Hematopoietic multipotent progenitor cell (in vitro differentiated cells): ENCODE measurements at places on chromosomes 4 and X. TPM values are rescaled to one million over a fixed set of nuclear protein-coding genes. Genes with fewer than 3 reads are reported as not detected.
A peak's percentile ranks its signal among the peaks of the same experiment; 100 is the strongest.

GRCh38 chrX:17519358-17519757, 144.4 kb downstream of the NHS start:
- no peak for DNase-seq

DNA sequence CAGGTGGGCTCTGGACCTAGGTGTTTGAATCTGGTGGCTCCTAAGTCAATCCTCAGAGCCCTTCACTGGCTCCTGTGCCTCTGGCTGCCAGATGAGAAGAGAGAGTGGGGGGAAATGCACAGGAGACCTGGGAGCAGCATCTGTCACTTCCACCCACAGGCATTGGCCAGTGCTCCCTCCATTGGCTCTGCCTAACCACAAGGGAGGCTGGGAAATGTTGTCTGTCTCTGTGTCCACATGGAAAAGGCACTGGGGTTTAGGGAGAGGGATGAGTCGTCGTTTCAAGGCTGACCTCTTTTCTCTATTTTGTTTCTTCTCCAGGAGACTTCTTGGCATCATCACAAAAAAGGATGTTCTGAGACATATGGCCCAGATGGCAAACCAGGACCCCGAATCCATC, 76.4 kb downstream of the CLCN4 start:
- no peak for DNase-seq

The OTOP1 gene
- total RNA-seq, result under 0.01 TPM

The C1QTNF7 gene
- total RNA-seq, result not detected

- no peak for DNase-seq
Measured at GRCh38 chr4:182927505-182927904, 10.3 kb upstream of the DCTD start.

The TMPRSS11A gene
- total RNA-seq, result not detected

The CCDC110 gene
- not detected for total RNA-seq

DNA sequence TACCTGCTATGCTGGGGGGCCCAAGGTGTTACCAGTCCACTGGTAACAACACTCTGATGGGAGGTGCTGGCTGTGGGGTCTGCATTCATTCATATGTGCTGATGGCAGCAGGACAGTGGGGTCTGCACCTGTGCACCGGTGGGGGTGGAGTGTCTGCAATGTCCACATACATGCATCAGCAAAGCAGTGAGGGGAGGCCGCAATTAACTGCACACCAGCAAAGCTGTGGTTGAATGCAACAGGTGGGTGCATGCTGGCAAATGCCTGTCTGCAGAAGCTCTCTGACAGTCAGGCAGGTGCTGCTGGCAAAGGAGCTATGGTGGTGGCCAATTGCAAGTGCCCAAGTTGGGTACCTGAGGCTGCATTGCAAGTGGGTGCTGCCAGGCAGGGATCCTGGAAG, 426.5 kb upstream of the FMR1 start:
- no peak for DNase-seq

The ZNF595 gene
- total RNA-seq, result 7.0 TPM

The AR gene
- 8.6 TPM for total RNA-seq

GRCh38 chrX:9878146-9878820, 88.9 kb upstream of the CLDN34 start:
- DNase-seq, result no peak

DNA sequence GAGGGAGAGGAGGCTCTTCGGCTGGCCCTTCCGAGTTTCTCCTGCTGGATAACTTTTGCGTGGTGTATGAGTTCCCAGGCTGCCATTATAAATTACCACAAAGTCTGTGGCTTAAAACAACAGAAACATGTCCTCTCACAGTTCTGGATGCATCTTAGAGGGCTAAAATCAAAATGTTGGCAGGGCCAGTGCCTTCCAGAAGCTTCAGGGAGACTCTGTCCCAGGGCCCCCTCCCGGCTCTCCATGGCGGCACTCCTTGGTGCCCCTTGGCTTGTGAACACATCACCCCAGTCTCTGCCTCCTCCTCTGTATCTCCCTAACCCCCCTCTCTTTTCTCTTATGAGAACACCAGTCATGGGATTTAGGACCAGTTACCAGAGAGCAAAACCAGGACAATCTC, 23.3 kb upstream of the PPP2R2C start:
- DNase-seq, result no peak

The SFRP2 gene
- total RNA-seq, result not detected

DNA sequence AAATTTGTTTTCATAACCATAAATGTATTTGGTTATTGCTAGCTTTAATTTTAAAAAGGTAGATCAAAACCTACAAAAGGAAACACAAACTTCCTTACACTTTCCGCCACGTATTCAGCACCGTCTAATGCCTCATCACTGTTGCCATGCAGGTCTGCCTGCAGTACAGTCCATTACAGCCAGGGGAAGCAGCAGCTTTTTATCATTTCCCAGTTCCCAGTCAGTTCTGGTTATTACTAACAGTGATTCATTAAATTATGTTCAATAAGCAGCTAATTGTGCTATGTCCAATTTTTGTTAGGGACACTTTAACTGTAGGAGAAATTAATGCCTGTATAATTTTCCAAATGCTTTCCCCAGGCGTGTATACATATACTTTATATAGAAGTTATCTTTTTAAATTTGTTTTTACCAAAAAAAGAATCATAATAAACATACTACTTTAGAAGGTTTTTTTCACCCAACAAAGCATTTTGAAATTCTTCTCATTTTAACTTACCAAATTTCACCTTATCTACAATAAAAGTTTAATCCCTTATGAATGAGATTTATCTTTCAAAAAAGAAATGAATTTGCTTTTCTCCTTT, 93.3 kb downstream of the ANXA3 start:
- DNase-seq, result peak; percentile 76

The KCND1 gene
- total RNA-seq, result 3.0 TPM

DNA sequence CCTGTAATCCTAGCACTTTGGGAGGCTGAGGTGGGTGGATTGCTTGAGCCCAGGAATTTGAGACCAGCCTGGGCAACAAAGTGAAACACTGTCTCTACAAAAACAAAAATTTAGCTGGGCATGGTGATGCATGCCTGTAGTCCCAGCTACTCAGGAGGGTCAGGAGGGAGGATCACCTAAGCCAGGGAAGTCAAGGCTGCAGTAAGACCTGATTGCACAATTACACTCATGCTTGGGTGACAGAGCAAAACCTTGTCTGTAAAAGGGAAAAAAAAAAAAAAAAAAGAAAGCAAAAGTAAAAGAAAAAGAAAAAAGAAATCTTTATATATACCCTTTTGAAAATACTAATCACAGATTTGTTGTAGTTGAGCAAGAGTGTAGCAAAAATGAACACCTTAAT, 801.0 kb upstream of the IGFBP7 start:
- no peak for DNase-seq

DNA sequence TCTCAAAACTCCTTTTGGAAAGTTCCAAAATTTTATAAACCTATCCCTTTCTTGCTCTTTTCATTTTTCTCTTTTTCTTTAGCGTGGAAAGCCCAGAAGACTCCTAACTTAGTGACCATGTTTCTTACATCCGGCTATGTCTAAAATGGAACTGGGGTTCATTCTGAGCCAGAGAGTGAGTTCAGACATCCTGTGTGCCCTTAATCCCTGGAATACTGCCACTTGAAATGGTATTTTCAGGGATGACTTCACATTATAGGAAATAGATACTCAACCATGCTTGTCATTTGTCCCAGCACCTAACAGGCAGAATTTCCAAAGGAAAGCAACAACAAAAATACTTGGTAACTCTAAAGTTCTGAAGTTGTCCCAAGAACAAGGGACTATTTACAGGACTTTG, 379.6 kb downstream of the ARHGAP24 start:
- DNase-seq, result no peak

GRCh38 chr4:108165586-108165985, 3.1 kb downstream of the LEF1 start:
- DNase-seq, result no peak

DNA sequence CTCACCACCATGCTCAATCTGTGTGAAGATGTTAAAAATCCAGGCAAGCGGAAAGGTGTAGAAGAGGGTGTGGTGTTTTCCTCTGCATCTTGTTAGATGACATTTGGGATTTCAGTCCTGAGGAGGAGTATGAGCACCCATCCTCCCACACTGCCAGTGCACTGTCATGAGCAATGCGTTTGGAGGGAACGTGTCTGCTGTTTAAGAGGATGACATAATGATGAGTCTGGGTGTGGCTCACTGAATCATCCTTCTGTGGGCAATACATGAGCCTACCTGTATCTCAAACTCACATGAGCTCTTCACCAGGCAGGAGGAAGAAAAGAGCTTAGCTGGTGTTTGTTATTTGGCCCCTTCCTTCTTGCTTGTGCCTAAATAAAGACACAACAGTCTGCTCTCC, 67.9 kb upstream of the ARX start:
- DNase-seq, result no peak
